ENCODE measurements at places on chromosomes 16 and 17.

- DNase-seq: no peak
Observed at GRCh38 chr17:61221181-61221580, 178.5 kb upstream of the TBX2 start.

- DNase-seq: no peak
Observed at GRCh38 chr16:49859125-49859811, 3.4 kb upstream of the ZNF423 start.

DNA sequence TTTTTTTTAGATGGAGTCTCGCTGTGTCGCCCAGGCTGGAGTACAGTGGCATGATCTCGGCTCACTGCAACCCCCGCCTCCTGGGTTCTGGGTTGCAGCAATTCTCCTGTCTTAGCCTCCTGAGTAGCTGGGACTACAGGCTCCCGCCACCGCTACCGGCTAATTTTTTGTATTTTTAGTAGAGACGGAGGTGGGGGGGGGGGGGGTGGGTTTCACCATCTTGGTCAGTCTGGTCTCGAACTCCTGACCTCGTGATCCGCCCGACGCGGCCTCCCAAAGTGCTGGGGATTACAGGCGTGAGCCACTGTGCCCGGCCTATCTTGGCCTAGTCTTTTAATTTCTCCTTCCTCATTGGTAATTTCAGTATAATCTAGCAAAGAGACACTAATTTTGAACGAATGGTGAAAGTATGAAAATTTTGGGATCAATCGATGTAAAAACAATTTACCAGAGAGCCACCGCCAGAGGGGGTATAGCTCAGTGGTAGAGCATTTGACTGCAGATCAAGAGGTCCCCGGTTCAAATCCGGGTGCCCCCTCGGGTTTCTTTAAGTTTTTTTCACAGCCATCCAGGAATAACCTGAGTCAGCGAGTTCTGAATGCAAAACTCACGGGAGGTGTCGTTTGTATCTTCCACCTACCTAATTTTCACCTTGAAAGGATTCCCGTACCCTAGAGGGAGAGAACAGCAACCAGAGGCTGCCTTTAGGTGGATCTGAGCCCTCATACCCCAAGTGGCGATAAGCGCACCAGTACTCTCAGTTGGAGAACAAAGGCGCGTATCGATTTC is 2.5 kb upstream of the LASP1 start:
- peak; percentile 41 for DNase-seq

DNA sequence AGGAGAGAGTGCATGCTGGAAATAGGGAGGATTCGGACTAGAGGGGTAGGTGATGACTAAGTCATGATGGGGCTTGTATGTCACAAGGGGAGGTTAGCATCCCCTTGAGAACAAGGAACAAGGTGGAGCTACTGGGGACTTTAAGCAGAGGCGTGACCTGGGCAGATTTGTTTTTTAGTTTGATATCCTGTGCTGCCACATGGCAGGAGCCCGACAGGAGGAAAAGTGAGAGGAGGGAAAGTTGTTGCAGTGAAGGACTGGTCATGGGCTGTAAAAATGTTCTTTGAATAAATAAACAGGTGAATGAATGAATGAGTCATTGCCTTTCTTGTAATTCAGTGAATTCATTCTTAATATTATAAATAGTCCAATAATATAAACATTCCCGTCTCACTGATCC is 365.1 kb upstream of the CDH5 start:
- no peak for DNase-seq

DNA sequence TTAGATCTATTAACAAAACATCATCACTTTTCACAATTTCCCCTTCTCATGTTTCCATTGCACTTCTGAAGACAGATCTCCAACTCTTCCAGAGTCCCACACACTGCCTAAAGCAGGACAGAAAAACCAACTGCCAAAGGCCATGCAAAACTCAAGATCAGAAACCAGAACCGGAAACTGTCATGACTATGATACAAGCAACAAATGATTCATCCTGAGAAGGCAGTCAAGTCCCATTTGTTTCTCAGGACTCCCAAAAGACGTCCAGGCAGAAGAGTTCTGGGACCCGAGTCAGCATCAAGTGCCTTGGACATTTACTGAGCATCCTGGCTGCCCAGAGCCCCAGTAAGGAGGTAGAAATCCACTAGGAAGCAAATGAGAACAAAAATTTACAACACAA is 38.8 kb downstream of the ERN1 start:
- no peak for DNase-seq

DNA sequence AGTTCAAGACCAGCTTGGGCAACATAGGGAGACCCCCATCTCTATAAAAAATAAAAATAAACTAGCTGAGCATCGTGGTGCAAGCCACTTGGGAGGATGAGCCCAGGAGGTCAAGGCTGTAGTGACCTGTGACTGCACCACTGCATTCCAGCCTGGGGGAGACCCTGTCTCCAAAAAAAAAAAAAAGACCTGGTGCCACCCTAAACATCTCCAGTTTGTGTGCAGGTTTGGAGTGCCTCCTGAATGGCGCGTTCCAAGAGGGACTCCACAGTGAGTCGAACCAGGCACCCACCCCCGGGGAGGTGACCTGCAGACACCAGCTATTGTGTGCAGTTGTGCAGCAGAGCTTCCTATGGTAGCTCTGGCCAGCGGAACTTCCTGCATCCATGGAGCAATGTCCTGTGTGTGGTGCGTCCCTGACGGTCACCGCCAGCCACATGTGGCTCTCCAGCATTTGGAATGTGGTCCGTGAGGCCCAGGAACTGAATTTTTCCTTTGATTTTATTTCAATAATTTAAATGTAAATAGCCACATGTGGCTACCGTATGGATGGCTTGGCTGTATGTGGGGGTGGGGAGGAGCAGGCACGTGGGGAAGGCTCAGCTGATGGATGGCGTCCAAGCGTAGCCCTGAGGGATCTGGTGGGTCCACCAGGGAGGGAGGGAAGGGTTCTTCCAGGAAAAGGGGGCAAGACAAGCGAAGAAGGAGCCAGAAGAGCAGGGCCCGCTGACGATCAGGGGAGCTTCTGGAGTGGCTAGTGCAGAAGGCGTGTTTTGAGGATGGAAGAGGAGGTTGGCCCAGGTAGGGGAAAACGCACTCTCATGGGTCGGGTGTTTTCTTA is 107.1 kb upstream of the GSE1 start:
- DNase-seq: no peak
